Uterus (tissue), 4 donors: ENCODE measurements at places on chromosomes 2 and 18.

GRCh38 chr18:62387257-62387656 lies 62.1 kb downstream of the TNFRSF11A start:
- no peak for DNase-seq

- no peak for DNase-seq
These were observed 101.6 kb downstream of the GFPT1 start for GRCh38 chr2:69285379-69285894.

- no peak for DNase-seq
These were observed 909 bp upstream of the NRXN1 start for GRCh38 chr2:51032751-51033330.

- DNase-seq: no peak
These were observed 244.5 kb downstream of the TCF4 start for GRCh38 chr18:55343396-55344073.
